T-helper 9 cell (primary cell): ENCODE measurements at places on chromosomes 16 and 17.

DNA sequence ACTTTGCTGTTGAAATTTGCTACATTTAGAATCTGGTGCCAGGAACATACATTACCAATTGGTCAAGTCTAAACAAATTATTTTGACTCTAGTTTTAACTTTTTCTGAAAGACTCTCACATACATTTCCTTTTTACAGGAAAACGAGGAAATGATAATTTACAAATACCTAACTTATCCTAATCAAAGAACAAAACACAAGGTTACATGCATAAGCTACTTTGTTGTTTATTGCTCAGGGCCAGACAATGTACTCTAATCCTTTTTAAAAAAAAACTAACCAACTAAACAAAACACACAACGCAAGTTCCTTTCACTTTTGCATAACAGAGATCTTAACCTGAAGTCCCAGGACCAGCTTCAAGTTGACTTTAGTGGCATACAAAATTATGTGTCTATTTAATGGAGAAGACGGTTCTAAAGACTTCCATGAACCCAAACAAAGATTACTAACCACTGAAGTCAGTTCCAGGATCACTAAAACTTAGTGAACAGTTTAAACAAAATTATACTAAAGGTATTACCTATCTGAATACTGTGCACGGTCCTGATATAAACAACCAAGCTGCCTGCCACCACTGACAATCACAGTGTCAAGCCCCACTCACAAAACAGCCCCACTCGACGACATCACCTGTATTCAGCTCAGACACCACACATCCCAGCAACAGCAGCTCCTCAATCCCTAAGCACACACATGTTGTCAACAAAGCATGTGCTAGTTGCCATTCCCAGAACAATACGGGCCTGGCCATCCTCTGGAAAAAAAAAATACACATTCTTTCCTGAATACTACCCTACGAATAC is 1.9 kb downstream of the ZNF652 start:
- no peak for DNase-seq

GRCh38 chr17:70059649-70060048 is 15.4 kb upstream of the KCNJ16 start:
- DNase-seq, result no peak

- no peak for DNase-seq
Observed at GRCh38 chr17:51971121-51971520, 187.4 kb downstream of the CA10 start.

GRCh38 chr17:81481073-81481799 is 31.4 kb downstream of the ACTG1 start:
- DNase-seq, result peak; percentile 36

DNA sequence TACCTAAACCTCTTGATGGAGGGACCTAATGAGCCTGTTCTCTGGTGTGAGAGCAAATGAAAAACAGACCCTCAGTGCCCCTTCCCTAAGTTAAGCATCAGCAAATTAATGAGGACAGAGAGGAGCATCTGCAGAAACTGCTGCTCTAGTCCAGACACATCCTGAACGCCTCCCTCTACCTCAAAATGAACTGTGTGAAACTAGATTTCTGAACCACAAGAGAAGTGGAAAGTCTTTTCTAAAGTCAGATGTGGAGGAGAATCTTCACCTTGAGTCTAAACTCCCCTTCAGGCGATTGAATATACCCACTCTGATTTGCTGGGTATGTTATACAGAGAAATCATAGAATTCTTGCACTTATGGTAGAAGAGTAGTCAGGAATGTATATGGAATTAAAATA is 104.4 kb upstream of the AMZ2 start:
- no peak for DNase-seq

- no peak for DNase-seq
Observed at GRCh38 chr16:6258056-6258455, 1074.6 kb upstream of the RBFOX1 start.

GRCh38 chr17:36213695-36214094 is 2.8 kb downstream of the CCL4L2 start:
- no peak for DNase-seq

DNA sequence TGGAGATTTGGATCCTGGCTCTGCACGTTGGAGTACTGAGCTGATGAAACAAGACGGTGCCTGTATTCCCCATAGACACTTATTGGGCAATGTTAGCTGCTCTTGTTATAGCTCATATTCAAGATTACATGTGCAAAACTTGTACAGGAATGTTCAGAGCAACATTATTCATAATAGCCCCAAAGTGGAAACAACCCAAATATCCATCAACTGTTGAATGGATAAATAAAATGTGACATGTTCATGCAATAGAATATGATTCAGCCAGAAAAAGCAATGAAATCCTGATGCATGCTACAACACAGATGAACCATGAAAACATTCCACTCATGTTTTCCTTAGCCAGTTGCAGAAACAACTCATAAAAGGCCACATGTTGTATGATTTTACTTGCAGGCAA is 5.7 kb upstream of the SDR42E1 start:
- DNase-seq, result no peak

DNA sequence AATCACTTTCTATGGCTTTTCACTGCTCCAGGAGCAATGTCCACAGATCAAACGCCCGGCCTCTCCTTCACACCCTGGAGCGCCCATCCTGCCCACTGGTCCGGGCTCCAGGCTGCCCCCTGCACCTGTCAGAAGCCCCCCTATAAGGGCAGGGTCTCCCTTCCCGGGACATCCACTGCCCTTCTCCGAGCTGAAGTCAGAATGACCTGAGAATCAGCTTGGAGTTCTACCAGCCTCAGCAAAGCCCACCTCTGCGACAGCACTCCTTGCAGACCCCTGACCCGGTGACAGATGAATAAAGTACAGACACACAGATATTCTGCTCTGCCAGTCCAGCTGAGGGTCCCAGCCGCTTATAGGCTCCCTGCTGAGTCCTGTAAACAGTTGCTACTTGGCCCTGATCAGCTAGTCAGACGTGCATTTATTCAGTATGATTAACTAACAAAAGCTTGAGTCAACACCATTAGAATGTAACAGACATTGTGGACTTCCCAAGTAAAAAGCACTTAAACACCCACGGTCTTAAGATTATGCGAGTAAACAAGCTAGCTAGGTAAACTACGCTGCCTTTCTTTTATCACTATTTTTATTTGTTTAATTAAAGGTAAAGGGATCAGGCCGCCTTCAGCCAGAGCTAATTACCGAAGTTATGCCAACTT is 4.8 kb downstream of the SLC7A5 start:
- no peak for DNase-seq

DNA sequence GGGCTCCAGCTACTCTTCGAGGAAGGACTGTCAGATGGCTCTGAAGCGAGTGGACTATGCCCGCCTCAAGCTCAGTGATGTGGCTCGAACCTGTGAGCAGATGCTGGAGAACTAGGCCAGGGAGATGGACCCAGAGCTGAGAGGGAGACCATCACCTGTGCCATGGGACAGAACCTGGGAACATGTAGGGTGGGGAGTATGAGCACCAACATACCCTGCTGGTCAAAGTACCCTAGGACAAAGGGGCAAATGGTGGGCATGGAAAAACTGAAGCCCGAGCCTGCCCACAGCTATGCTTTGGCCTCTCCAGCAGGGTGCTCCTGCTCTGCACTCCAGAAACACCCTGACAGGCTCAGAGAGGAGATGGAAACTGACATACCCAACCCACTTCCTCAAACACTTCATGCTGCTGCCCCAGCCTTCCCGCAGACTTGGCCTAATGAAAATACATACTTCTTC is 1.9 kb downstream of the MED11 start:
- DNase-seq, result no peak

- DNase-seq, result peak; percentile 76
Observed at GRCh38 chr17:8997994-8998628, 23.2 kb upstream of the NTN1 start.

DNA sequence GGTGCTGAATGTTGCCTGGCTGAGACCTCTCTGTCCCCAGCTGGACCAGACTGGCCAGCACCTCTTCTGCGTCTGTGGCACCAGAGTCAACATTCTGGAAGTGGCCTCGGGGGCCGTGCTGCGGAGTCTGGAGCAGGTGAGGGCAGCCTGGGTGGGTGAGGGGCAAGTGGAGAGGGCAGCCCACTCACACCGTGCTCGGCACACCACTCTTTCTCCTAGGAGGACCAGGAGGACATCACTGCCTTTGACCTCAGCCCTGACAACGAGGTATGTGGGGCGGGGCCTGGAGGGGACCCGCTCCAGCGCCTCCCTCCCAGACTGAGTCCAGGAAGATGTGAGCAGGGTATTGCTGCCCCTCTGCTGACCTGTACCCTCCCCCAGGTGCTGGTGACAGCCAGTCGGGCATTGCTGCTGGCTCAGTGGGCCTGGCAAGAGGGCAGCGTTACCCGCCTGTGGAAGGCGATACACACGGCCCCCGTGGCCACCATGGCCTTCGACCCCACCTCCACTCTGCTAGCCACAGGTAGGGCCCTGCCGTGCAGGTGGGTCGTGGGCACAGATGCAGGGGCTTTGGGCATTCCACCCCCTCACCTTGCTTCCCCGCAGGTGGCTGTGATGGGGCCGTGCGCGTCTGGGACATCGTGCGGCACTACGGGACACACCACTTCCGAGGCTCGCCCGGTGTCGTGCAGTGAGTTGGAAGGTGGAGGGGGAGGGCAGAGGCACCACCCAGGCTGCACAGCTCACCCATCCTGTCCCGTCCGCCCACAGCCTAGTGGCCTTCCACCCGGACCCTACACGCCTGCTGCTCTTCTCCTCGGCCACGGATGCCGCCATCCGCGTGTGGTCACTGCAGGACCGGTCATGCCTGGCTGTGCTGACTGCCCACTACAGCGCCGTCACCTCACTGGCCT is 2.6 kb downstream of the TBL3 start:
- DNase-seq, result no peak

DNA sequence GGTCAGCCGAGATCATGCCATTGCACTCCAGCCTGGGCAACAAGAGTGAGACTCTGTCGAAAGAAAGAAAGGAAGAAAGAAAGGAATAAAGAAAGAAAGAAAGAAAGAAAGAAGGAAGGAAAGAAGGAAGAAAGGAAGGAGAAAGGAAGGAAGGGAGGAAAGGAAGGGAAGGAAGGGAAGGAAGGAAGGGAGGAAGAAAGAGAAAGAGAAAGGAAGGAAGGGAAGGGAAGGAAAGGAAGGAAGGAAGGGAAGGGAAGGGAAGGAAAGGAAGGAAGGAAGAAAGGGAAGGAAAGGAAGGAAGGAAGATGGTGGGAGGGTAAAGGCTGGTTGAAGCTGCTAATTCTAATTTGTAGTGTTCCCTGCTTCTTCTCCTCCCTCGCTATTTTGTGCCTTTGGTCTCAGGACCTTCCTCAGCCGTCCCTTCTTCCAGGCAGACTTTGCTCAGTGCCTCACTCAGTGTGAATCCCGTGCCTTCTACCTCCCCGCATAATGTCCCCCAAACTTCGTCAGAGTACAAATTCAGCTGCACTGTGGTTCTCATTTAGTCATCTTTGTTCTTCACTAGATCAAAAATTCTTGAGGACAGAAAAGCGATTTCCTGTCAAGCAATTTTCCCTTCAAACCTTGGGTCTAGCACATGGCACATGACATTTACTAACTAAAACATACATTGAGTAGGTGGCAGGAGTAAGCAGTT is 31.1 kb upstream of the PAFAH1B1 start:
- DNase-seq, result no peak

GRCh38 chr16:66041907-66042306 is 324.6 kb upstream of the CDH5 start:
- DNase-seq, result no peak

DNA sequence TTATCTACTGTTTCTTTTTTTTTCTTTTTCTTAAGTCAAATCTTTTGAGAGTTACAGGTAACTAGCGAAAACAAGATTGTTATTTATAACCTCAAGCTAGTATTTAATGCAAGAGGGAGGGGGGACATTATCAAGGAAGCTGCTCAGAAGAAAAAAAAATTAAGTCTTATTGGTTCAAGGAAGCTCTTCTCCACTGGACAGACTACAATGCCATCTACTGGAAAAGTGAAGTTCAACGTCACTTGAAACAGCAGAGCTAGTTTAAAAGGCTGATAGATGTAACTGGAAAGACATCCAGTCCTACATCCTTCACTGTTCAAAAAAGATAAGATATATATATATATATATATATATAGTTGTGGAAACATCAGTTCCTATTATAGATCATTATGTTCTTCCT is 418.0 kb upstream of the PSMD7 start:
- DNase-seq, result no peak
